ENCODE measurements at places on chromosomes 6 and 20.

DNA sequence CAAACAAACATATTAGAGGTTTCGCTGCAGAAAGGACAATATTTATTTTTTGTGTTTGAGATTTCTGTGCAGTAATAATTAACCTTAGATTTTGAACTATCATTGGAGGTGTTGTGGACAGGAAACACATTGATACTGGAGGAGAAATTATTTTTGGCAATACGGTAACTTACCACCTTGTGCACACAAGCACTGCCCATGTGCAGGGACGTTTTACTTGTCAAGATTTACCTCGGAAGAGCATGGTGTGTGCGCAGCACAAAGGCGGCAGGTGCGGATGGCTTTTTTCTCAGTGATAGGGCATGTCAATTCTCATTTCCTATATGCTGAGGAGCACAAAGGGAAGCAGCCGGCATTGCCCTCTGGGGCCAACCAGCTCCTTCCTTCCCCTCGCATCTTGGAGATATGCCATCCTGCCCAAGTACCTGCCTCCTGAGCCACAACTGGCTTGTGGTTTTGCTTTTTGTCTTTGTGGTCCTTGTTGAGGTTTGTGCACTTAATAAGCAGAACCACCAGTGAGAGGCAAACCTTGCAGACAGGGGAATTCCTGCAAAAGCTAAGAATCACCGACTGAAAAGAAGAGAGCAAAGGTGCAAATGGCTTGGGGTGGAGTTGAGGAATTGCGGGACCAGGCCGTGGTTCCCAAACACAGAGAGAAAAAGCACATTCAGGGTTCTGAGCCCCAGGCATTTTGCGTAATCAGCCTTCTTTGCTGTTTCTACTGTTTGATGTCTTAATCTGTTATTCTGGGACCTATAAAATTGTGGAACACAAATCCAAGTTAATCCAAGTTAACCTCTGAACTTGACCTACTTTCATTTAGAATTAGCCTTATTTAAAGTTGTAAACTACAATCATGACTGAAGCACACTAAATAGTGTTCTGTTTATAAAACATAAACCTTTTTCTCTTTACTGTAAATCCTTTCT lies 21.9 kb downstream of the SAMD5 start:
- no peak for DNase-seq

DNA sequence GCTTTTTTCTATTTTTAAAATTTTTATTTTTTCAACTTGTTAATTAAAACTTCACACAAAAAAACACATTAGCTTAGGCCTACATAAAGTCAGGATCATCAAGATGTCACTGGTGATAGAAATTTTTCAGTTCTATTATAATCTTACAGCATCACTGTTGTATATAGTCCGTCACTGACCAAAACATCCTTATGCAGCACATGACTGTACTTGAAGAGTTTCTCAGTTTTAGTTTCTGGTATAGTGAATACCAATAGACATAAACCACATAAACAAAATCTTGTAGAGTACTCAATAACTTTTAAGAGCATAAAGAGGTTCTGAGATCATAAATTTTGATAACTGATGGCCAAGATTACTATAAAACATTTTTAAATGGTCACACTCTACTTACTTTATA lies 71.8 kb downstream of the ASCC3 start:
- no peak for DNase-seq

- no peak for DNase-seq
Measured at GRCh38 chr6:155117256-155117655, 122.1 kb downstream of the TIAM2 start.

DNA sequence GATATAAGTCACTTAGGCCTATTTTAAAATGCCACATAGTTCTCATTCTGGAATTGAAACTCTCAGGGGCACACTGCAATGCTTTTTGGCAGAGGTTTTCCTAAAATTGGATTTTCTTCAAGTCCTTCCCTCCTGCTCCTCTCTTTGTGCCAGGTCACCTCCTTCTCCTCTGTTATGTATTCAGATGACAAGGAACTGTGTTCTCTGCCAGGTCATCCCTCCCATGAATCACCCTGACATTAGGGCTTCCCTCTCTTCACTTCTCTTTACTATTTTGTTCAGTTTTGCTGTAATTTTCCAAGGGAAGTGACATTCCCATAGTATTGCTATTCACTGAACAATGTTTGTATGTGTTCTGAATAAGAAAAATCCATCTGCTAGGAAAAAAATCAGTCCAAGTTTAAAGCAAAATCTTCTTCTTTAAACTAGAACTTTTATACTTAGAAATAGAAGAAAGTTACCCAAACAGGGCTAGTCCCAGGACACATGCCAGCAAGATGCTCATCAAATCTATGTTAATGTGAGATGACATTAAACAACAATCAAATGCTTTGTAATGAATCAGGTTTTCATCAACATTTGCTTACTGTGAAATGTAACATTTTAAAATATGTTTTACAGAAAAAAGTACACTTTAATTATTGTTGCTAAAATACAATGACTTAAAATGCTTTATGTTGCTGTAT lies 461.1 kb downstream of the MMUT start:
- no peak for DNase-seq

DNA sequence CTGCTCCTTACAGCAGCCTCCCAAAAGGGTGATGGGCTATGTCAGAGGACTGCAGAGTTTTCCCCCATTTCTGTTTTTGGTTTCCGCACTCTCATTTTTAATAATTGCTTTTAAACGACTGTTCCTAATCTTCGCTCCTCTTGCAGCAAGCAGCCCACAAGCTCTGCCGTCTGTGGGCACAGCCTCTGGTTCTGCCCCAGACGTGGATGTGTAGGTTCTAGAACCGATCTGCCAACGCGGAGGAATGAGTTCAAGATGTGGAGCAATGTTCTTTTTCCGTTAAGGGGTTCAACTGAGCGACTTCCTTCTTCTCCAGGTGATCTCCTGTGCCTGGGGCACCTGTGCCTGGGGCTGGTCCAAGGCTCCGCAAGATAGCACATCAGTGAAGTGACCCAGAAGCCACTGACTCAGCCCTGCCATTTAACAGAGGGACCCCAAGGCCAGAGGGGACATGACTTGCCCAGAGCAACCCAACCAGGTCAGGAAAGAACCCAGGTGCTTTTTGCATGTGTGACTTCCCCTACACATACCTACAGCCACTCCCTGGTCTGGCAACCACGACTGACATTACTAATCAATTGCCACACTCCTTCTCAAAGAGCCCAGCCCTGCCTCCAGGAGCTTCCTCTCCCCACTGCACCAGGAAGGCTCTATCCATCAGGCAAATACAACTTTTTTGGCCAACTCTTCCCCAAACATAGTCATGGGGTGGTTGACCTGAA lies 22.7 kb downstream of the PMEPA1 start:
- no peak for DNase-seq

- no peak for DNase-seq
Measured at GRCh38 chr20:10984913-10985312, 311.1 kb upstream of the JAG1 start.

DNA sequence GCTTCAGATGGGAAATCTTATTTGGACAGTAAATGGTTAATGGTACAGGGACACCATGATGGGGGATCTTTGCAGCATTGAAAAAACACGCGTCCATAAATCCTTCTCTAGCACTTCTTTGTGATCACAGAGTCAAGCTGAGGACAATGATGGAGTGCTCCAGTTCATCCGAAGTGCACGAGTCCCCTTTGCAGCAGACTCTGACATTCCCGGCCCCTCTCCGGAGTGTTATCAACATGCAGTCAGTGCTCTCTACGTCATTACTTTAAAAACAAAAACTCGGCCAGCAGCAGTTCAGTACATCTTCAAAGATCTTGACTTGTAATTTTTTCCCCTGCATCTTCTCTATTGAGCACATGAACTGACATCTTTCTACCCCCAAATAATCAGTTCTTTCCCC lies 185.5 kb upstream of the AKAP12 start:
- DNase-seq = no peak

DNA sequence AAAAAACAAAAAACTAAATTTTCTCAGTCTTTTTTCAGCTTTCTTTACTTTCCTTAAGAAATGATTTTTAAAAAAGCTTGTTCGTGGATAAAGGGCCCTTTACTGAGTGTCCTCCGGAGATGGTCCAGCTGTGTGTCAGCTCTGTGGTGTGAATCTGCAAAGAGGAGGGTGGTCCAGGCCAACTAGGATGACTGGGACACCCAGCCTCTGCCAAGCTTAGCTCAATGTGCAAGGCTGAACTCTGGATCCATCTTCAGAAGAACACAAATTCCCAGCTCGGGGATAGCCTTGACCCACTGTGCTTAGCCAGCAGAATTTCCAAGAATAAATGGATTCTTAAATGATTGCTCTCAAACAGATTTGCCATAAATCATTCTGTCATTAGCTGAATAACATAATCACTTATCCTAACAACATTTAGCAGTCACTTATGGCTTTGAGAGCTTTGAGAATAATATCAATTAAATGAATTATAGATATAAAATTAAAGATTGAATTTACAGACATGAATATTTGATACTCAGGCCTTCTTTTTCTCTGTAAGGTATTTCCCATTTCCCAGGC lies 14.2 kb upstream of the CALHM5 start:
- DNase-seq = no peak

DNA sequence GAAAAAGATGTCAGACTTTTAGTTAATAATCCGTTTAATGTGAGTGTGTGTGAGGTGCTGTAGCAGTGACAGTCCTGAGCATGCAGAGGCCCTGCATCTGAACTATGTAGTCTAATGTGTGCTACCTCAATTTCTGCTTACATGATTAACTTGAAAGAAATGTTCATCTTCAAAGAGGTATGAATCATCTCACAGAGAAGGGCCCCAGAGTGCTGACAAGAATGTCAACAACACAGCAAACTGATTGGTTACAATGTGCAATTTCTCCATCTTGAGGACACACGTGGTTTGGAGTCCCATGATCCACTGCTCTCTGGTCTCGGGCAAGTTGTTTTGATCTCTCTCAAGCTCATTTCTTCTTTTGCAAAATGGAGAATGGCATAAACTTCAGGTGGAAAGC lies 61.7 kb upstream of the EMILIN3 start:
- DNase-seq = no peak

DNA sequence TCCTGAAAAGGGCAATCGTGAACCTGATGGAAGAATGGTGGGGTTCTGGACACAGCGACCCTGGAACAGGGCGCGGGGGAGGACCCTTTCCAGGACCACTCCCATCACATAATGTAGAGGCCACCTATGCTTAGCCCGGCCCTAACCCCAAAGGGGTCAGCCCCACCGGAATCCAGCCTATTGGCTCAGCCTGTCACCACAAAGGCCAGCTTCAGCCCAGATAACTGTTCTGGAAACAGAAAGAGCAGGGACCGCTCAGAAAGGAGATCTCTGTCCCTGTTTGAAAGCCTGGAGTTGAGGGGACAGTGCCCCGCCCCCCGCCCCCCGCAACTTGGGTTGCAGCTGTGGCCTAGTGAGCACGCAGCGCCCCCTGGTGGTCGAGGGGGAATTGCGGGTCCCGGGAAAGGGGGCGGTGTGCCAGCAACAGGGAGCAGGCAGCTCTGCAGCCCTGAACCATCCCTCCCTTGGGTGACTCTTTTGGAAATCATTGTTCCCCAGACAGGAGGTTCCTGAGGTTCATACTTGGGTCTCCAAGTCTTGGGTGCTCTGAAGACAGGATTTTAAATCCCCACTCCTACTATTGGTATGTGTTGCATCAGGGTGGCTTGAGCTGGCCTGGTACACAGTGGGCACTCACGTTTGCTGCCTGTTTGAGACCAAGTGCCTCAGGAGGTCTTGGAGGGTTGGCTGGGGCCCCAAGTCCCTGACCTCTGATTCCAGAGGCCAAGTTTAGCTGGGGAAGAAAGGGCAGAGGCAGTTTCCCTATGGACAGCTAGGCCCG lies 1.5 kb downstream of the SIGLEC1 start:
- peak; percentile 71 for DNase-seq

GRCh38 chr6:13924146-13924948 lies 405 bp upstream of the RNF182 start:
- DNase-seq = no peak

GRCh38 chr20:25382704-25383370 lies 7.8 kb downstream of the ABHD12 start:
- DNase-seq = no peak

GRCh38 chr6:157763129-157763903 lies 59.7 kb upstream of the SNX9 start:
- no peak for DNase-seq
